ENCODE measurements at places on chromosomes 2 and 18.

DNA sequence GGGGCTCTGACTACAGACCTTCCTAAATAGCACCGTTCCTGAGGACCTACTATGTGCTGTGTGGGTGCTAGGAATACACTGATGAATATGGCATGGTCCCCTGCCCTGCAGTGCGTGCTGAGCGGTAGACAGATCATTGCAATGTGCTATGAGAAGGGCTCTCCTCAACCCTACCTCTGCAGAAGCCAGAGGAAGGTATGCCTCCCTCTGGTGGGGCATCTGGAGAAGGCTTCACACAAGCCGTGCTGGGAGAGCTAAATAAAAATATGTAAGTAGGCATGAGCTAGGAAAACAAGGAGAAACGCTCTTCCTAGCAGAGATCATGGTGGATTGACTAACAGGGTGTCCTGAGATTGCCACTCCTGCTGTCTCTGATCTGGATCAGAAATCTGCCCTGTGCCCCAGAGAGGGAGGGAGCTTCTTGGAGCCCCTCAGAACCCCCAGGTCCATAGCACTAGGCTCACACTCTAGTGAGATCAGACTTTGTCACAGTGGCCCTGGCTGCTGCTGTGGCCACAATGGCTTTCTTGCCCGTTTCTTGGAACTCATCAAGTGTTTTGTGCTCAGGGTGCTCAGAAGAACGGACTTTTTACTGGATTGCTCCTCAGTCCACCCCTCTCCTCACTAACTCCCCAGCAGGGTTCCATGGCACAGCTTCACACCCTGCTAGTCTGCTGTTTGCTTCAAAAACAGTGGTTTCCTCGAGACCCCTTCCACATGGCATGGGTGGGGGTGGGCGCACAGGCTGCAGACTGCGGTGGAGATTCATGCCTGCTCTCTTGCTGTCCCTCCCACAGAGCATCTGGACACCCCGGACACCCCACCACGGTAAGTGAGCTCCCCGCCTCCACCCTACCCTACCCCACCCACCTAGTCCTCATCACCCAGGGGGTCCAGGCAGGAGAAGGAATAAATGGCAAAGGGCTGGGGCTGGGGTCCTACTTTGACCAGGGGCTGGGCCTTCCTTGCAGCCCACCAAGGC is 14.2 kb downstream of the SIGLEC15 start:
- no peak for DNase-seq

- no peak for DNase-seq
Observed at GRCh38 chr2:198004173-198004572, 199.8 kb downstream of the PLCL1 start.

DNA sequence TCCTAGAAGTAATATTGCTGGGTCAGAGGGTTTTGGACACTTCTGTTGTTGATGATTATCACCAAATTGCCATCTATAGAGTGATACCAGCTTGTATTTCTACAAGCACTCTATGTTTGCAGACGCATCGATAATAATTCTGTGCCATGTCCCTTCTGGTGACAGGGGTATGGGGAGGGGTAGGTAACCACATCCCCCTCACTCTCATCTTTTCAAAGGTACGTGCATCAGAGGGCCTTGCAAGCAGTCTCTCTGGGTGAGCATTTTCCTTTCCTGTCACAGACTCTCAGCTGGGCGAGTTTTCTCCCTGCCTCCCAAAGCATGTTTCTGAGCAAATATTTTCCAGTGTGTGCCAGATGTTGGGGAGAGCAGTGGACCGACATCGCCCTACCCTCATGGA is 98.0 kb downstream of the SMAD7 start:
- no peak for DNase-seq

DNA sequence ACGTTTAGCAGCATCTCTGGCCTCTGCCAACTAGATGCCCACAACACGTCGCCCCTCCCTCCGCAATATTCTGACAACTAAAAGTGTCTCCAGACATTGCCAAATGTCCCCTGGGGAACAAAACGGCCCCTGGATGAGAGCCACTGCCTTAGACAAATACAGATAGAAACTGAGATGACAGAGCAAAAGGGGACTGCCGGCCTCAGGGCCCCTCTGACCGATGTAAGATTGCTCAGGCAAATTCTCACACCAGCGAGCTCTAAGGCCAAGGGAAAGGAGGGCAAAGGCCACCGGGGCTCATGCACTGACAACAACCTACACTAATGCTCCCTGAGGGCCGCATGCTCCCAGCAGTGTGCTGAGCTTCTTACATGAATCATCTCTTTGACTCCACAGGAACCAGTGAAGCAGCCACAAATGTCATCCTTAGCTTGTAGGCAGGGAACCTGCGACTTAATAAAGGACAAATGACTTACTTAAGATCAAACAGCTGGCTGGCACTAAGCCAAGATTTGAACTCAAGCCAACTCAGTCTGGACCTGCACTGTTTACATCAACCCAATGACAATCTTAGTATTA is 228.5 kb downstream of the TTC32 start:
- DNase-seq: no peak

DNA sequence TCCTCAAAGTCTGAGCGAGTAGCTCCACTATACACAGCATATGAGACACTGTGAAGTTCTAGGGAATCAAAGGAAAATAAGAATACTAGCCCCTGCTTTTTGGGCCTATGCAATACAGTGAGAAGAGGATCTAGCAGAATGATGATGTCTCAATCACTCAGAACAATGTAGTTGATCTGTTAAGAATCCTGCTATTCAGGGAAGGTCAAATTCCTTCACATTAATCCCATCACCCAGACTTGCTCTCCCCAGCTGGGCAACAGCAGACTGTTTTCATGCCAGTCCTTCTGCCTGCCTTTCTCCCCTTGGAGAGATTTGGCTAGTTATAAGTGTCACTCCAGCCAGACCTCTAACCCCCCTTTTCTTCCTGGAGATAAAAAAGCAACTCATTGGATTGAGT is 230.0 kb upstream of the EPHA4 start:
- DNase-seq: no peak

DNA sequence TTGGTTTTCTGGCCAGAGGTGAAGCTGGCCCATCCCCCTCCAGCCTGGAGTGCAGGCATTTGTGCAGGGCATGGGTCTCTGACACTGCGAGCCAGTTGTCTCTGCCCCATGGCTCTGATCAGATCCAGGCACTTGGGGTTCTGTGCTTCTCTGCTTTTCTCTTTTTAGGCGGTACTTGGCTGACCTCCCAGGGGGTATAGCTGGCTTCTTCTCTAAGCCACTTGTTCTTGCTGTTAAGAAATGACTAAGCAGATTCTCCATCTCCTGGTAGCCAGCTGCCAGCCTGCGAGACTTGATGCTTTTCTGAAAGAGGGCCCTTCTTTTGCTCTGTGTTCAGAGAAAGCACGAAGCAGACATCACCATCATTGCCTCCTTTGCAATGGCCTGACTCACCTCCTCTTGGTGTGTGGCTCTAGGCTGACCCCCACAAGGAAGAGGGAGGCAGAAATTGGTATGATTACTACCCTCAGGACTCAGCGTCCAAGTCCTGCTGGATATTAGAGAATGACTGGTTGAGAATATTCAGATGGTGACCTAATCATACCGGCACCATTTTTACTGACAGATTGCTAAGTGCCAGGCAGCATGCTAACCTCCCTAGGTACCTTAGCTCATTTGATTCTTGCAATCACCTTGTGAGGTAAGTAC is 32.7 kb downstream of the TNP1 start:
- DNase-seq: no peak

- no peak for DNase-seq
Observed at GRCh38 chr18:55268151-55268601, 308.9 kb upstream of the CCDC68 start.

GRCh38 chr2:83579507-83579906 is 879.6 kb downstream of the SUCLG1 start:
- DNase-seq: no peak

DNA sequence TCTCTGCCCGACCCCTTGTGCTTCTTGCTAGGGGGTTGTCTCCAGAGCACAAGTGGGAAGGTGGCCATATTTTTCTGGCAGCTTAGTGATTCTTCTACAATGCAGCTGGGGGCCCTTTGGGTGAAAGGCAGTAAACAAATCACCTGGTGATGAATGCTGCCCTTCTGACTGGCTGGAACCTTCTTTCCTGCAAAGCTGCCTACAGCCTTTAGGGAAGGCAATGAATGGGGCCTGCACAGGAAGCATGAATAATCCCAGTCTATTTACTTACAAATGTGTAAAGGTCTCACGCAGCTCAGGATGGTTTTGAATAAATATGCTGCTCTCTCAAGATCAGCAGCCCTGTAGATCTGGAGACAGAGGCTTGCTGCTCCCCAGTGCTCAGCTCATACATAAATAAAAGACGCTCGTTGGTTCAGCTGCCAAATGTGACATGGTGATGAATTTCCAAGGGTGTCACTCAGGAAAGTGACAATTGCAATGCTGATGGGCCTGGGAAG is 289.2 kb downstream of the TDRD15 start:
- no peak for DNase-seq

DNA sequence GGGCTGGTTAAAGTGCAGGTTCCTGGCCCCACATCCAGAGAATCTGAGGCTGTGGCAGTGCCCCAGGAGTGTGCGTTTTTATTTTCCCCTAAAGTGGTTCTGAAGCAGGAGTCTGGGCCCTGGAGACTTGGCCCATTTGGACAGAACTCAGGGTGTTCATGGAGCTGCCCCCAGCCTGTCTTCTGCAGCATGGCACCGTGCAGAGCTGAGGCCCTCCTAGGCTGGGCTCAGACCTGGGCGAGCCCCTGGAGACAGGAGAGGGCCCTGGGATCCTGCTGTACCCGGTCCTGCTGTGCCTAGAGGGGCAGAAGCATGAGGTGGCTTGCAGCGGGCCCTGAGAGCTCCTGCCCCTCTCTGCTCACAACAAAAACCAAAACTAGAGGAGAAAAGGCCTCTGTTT is 58.8 kb upstream of the B3GNT7 start:
- no peak for DNase-seq

- no peak for DNase-seq
Observed at GRCh38 chr2:200600549-200601225, 14.9 kb downstream of the AOX1 start.

DNA sequence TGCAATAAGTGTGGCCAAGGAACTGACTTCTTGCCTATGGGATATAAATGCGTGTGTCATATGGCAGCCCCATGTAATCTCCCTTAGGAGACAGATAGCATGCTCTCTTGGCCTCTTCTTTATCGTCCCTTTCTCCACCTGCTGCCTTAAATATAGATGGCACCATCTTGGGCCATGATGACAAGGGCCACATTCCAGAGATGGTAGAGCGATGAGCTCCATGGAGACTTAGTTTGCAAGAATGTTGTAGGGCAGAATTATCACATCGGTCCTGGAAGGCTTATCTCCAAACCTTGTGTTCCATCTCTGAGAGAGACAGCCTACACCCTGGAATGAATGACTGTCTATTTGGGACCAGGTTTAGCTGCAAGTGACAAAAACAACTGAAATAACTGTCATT is 536.7 kb downstream of the TNS1 start:
- DNase-seq: no peak

GRCh38 chr2:74511104-74511989 is 2.9 kb upstream of the TLX2 start:
- no peak for DNase-seq

DNA sequence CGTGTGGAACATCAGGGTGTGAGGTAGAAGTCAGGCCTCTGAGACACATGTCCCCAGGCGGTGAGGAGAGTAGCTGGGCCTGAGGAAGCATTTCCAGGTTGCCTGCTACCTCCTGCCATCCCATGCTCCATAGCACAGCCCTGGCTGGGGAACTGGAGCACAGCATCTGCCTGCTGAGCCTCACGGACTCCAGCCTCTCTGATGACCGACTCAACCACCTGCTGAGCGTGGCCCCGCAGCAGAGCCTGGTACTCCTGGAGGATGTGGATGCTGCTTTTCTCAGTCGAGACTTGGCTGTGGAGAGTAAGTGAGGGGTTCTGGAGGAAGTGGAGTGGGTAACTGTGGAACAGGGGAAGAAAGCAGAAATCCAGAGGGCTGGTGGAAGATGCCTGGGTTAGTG is 2.9 kb downstream of the BCS1L start:
- no peak for DNase-seq

DNA sequence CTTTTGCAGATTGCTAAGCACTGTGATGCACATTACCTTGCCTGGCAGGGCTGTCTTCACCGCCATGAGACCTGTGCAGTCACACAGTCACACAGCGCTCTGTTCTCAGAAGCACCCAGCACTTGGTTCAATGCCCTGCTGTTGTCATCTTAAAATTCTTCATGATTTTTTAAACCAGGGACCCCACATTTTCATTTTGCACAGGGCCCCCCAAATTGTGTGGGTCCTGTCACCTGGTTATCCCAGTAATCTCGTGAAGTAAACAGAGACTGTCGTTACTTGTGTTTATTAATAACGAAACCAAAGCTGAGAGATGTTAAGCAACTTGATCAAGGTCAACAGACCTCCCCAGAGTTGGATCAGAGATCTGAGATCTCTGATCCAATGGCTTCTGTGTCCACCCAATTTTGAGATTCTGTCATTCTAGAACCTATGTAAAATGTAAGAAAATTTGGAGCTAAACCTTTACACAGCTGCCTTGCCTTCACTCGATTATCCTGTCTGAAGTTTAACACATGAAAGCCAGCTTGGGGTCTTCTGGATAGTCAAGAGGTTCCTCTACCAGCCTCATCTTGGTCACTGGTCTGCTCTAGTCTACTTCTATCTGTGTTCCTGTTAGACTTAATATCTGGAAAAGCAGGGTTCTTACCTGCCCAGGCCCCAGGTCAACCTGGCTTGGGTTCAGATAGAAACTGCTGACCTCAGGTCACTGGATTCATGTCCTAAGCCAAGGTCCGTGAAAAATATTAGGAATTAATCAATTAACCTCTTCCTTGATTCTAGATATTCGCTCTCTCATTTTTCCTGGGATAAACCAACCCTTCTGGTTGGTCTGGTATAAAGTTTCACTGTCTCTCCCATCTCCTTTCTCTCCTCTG is 13.7 kb upstream of the TTC39C start:
- no peak for DNase-seq

DNA sequence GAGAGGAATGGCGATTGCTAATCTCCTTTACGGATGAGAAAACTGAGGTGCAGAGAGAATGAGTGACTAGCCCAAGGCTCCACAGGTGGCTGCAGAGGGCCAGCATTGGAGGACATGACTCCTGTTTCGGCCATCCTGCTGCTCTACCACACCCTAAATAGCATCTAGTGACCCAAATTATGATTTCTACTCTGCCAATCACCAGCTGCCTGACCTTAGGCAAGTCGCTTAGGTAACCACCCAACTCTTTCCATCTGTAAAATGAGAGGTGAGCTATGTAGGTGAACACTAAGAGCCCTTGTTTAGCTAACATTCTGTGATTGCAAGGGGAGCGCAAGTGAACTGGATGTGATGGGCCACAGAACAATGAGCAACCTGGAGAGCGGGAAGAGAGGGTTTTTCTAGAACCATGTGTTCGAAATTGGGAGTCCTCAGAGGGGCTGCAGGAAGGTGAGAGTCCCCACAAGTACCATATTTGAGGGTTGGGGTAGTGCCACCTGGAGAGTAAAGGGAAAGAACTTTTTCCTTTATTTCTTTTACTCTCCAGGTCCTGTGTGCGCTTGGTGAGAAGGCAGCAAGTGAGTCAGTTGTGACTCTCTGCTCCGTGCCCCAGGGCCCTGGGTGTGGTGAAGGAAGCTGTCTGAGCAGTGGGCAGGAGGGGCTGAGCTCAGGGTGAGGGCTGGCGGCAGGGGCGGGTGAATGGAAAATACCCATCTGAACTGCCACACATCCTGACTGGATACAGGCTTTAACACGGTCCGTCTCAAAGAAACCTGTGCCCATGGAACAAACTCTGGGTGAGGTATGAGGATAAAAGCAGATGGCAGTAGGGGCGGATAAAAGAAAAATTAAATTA is 2.4 kb downstream of the CYP27C1 start:
- no peak for DNase-seq

GRCh38 chr2:197307933-197308521 is 2.6 kb downstream of the ANKRD44 start:
- no peak for DNase-seq
